Fibroblast of upper back skin (primary cell): ENCODE measurements at places on chromosomes 11 and 22.
A peak's percentile ranks its signal among the peaks of the same experiment; 100 is the strongest.

DNA sequence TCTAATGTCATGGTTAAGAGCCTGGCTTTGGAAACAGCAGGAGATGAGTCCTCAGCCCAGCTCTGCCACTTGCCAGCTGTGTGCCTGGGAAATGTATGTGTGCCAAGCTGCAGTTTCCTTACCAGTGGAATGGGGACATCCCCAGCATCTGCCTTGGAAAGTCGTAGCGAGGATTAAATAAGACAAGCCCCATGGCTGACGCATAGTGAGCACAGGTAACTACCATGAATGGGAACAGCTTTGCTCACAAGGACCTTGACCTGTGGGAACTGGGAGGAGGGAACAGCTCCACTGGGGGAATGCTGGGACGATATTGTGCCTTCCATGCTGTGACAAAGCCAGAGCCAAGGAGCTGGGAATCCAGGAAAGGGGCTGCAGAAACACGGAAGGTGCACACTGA, 2.6 kb upstream of the DSCAML1 start:
- no peak for DNase-seq

- no peak for DNase-seq
Measured at GRCh38 chr22:40247976-40248375, 70.3 kb downstream of the TNRC6B start.

DNA sequence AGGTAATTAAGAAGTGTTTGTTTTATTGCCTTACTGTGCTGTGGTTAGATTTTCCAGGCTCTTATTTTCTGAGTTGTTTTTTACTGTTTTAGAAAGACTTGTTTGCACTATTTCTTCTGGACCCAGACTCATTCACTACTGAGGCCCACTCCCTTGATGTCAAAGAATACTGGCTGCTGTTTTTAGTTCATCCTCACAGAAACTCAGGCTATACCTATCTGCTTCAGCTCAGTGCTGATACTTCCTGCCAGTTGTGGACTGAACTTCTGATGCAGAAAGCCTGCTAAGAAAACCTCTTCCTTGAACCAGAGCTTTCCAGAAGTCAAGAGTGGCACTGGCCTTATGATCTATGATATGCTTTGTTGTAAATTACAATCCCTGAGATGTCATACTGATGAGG, 15.9 kb upstream of the PIK3IP1 start:
- no peak for DNase-seq

DNA sequence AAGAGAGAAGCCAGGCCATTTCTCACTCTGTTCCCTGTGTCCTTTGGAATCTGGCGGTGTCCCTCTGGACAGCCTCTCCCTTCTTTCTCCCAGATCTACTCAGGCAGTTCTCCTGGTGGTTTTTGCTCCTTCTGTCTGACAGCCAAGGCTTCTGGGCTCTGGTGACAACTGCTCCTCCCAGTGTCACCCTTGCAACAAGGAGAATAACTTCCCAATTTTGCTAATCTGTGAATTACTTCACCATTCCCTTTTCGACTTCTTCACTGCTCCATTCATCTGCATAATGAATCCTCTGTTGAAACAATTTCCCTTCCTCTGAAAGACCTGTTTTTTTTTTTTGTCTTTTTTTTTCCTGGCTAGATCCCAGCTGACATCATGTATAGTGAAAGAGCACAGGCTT, 56.3 kb upstream of the PDE3B start:
- no peak for DNase-seq

DNA sequence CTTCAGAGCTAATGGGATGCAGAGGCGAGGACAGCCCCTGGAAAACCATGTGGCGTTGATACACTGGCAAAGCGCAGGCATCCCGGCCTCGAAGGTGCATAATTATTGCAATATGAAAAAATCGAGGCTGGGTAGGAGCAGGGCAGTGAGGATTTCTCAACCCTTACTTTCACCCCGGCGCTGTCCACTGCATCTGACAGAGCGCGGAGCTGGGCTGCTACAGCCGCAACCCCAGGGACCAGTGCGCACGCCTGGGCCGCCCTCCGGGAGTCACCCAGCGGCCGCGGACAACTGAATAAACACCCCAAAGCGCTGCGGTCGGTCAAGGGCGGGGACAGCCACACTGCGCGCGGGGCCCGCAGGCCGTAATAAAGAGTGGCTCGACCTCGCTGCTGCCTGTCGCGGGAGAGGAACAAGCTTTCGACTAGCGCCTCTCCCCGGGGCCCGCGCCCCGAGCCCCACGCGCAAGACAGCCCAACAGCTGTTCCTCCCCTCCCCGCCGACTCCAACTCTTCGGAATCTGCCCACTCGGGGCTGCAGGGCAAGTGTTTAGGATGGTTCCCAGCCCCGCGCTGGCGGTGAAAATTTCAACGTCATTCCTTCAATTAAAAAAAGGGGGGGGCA, 3.6 kb upstream of the WT1 start:
- no peak for DNase-seq

DNA sequence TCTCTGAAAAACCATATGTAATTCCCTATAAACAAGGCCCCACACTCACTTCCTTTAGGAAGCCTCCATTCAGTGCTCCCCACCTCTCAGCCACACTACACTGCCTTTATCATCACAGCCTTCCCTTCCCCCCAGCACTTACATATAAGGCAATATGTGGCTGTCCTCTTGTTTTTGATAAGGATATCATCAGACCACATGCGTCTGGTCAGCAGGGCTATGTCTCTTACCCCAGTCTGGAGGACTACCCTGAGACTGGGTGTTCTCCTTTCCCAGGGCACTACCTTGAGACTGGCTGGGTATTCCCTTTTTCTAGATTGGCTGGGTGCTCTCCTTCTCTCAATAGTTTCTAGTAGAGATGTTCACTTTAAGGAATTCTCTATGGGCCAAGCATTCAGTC, 7.8 kb downstream of the KCNE3 start:
- DNase-seq, result no peak

GRCh38 chr11:131204282-131204681, 166.1 kb upstream of the NTM start:
- no peak for DNase-seq

DNA sequence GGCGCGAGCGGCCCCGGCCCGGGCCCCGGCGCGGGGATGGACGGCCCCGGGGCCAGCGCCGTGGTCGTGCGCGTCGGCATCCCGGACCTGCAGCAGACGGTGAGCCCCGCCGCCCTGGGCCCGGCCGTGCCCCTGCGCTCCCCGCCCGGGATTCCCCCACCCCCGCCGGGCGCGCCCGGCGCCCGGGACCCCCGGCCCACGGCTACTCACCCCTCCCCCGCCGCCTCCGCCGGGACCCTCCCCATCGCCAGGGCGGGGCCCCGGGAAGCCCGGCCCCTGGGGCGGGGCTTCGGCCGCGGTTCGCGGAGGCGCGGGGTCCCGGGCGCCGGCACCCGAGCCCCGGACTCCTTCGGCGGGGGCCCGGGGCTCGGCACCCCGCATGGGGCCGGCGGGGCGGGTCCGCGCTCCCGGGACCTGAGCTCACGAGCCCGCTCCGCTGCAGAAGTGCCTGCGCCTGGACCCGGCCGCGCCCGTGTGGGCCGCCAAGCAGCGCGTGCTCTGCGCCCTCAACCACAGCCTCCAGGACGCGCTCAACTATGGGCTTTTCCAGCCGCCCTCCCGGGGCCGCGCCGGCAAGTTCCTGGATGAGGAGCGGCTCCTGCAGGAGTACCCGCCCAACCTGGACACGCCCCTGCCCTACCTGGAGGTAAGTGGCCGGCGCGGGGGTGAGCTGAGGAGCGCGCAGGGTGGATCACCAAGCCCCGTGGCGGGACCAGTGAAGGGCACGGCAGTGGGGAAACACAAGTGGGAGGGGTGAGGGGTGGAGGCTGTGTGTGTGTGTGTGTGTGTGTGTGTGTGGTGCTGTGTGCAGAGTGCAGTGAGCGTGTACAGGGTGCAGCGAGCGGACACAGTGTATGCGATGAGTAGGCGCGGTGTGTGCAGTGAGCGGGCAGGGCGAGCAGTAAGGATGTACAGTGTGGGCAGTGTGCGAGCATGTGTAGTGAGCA, 2.3 kb downstream of the SHANK3 start:
- DNase-seq, result peak; percentile 13

DNA sequence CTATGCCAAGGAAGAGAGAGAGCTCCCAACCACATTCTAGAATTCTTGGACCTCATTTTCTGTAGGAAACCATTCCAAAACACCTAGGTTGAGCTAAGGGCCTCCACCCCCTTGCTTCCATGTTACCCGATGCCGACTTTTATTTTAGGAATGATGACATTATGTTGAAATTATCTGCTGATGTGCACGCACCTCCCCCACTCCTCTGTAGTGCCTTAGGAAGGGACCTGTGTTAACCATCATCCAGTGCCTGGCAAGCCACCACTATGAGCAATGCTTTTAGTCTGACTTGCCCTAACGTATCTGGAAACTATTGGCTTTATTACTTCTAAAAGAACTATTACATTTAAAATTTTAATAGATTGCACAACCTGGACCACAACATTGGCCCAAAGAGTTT, 42.1 kb downstream of the NCAPD3 start:
- DNase-seq, result peak; percentile 67

- DNase-seq, result no peak
Measured at GRCh38 chr11:68660066-68660810, 24.1 kb upstream of the GAL start.

DNA sequence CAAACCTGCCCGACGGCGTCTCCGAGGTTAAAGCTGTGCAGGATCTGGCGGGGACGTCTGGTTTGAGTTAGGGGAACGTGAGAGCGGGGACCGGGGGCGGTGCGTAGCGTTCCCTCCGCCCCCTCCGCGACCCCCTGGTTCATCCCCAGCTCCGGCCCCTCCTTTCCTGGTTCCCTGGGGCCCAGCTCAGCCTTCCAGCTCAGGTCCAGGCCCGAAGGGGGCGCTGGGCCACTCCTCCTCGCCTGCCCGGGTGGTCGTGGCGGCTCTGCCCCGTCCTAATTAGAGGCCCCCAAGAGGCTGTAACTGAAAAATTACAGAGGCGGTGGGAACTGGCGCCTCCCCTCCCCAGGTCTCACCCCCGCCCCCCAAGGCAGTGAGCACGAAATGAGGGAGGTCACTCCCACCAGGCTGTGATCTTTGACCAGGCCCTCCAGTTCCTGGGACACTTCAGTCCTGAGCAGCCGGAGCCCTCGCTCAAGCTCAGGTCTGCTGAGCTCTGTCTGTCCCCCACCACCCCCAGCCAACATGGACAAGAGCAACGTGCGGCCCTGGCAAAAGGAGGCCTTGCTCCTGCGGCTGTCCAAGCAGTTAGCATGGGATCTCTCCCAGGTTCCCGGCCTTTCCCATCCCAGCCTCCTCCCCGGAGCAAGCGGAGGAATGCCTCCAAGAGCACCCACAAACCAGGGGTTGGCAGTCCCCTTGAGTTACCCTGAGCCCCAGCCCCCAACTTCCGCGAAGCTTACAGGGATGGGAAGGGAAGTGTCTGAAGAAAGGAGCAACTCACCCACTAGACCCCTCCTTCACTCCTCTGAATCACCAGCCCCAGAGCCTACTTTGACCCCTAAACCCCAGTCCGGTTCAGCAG, 3.3 kb downstream of the CD248 start:
- DNase-seq, result no peak

- no peak for DNase-seq
Measured at GRCh38 chr11:72433455-72434036, 785 bp downstream of the CLPB start.

DNA sequence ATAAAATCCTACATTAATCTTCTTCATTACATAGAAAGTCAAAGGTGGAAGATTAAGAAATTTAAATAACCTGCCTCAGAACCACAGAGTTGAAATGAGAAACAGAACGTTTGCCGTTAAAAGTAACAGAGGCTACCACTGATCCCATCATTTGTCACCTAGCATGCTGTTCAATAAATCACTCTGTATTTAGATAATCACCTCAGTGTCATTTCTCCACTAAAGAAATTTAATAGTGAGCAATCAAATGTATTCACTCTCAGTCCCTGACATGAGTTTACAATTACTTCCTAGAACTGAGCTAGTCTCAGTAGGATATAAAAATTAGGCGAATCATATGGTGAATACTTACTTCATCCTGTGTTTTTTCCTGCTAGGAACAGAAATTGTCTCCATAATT, 169.6 kb downstream of the MSANTD4 start:
- no peak for DNase-seq

DNA sequence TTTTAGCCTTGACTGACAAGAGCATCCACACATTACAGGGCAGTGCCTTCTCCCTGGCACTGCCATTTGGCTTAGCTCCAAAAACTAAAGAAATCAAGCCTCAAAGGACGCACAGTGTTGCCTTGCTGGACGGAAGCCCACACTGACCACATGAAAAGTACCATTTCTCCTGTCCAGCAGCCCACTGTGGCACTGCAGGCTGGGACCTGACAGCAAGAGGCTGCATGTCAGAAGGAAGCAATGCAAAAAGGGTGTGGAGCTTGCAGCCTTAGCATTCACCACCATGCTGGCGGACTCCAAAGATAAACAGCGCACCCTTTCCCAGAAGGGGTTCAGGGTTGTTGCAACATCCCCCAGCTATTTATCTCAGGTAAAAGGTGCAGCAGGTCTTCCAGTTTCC, 109.3 kb upstream of the BMAL1 start:
- DNase-seq, result no peak

- no peak for DNase-seq
Measured at GRCh38 chr11:1738380-1738779, 12.0 kb downstream of the IFITM10 start.

- DNase-seq, result no peak
Measured at GRCh38 chr11:35234460-35235156, 95.6 kb downstream of the CD44 start.

DNA sequence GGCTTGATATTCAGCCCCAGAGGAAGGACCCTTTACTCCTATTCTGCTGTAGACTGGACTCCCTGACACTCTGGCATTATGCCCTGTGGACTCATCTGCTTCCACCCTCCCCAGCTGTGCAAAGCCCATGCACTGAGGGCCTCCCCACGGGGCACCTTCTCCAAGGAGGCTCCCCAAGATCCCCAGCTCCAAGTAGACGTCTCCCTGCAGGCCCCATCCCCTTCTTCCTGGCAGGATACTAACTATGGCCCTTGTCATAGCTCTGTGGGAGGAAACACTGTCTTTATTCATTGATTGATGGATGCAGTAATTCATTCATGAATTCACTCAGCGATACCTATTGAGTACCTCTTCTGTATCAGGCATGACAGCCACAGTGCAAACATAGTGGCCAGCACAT, 15.3 kb upstream of the APOL6 start:
- no peak for DNase-seq

GRCh38 chr11:83569134-83569805, 283.1 kb upstream of the CCDC90B start:
- no peak for DNase-seq

GRCh38 chr22:41939981-41940831, 6.7 kb downstream of the CENPM start:
- DNase-seq, result no peak

- DNase-seq, result peak; percentile 16
Measured at GRCh38 chr11:3195251-3196160, 23.1 kb downstream of the MRGPRG start.

DNA sequence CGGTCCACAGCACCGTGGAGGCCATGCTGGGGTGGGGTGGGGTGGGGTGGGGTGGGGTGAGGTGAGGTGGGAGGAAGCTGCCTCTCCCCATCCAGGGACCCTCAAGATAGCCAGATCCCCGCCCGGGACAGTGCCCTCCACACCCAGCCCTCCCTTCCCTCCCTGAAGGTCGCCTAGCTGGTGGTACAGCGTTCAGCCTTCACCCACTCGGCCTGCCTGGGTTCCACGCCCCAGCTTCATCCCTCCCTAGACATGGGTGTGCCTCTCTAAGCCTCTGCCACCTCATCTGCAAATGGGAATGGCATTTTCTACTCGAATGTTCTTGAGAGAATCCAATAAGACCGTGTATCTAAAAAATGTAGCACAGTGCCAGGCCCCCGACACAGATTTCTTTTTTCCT, 17.8 kb downstream of the KCTD17 start:
- no peak for DNase-seq
